Endothelial cell (in vitro differentiated cells): ENCODE measurements at places on chromosomes 4 and X. TPM values are rescaled to one million over a fixed set of nuclear protein-coding genes. Genes with fewer than 3 reads are reported as not detected.

- DNase-seq, result no peak
Measured at GRCh38 chr4:168487282-168488035, 7.2 kb upstream of the DDX60L start.

DNA sequence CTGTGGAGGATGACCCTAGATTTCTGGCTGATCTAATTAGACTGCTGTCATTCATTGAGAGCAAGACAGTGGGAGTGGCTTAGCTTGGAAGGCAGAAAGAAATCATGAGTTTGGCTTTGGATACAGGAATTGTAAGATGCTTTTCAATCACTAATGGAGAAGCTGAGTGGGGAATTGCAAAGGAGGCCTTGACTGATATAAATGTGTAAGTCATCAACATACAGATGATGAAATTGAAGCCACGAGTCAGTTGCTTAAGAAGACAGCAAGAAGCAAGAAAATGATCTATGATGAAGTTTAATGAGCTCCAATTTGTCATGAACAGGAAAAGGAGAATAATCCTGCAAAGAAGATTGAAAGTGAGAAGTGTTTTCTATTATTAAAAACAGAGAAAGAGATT lies 136.7 kb upstream of the C1QTNF7 start:
- DNase-seq, result no peak

DNA sequence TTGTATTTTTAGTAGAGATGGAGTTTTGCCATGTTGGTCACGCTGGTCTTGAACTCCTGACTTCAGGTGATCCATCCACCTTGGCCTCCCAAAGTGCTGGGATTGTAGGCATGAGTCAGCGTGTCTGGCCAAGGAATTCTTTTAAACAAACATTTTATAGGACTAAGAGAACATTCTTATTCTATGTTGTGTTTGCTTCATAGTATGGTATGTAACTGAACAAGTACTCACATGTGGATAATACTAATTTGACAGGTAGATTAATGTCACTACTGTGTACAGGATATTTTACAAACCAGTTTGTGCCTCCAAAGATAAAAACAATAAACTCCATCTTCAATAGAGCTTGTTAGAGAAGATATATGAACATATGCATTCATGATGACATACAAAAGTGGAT lies 1353.4 kb downstream of the PCDH7 start:
- DNase-seq, result no peak

DNA sequence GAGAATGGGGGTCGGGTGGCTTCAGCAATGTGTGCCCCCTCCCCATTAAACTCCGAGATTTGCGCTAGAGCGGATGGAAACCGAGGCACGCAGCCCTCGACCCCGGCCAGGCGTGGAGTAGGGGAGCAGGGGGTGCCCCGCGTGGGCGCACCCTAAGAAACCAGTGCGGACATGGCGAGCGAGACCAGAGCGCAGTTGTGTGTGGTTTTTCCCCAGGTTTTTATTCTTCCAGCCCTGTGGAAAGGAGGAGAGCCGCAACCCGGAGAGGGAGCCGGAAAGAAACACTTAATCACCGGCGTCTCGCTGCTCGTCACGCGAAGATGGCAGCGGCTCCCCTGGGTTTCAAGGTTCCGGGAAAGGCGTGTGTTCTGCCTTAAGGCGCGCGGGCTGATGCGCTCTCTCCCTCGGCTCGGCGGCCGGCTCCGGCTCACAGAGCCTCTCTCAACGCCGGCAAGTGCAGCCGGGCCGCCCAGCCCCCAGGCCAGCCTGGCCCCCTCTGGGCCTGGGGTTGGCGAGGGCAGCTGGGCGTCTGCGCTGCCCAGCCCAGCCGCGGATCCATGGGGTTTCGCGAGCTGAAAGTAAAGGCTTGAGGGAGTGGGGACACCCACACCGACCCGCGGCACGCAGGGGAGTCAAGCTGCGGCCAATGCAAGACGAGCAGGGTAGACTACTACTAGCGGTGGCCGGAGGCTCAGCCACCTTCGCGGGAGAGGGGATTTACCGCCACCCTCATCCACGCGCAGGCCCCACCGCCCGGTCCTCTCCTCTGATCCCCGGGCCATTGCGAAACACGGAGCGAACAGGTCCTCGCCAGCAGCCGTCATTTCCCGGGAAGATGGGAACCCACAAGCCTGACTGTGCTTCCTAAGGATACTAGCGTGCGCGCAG lies 74.0 kb upstream of the BCOR start:
- peak; percentile 21 for DNase-seq

DNA sequence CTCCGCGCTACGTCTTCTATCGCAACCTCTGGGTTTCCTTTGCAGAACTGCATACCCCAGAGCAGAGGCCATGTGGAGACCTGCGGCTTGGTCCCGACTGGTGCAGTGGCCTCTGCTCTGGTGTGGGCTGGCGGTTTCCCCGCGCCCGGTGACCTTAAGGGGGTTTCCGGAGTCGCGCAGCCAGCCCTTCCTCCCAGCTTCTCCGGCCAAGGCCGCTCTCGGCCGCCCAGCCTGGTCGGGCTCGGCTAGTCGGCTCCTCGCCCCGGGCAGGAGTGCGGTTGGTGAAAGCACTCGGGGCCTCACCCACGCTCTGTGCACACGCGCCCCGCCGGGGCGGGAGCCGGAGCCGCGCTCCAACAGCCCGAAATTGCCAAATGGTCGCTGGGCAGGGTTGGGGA lies 84.9 kb downstream of the BCOR start:
- peak; percentile 39 for DNase-seq

- DNase-seq, result no peak
Measured at GRCh38 chr4:69836287-69836686, 23.7 kb downstream of the SULT1E1 start.

DNA sequence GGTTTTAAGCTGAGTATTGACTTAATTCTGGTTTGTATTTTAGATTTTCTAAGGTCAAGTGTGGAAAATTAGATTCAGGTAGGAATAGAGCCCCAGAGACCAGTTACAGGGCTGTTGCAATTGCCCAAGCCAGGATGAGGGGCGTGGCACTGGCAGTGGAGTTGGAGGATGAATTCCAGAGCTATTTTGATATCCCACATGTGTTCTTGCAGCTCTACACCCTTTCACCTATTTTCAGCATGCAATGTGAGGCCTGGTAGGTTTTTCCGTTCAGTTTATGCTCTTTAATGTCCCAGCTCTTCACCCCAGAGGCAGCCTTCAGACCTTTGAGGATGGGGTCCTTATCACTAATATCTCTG lies 17.9 kb upstream of the OGT start:
- no peak for DNase-seq

SORBS2 gene
- 20.0 TPM for total RNA-seq

DNA sequence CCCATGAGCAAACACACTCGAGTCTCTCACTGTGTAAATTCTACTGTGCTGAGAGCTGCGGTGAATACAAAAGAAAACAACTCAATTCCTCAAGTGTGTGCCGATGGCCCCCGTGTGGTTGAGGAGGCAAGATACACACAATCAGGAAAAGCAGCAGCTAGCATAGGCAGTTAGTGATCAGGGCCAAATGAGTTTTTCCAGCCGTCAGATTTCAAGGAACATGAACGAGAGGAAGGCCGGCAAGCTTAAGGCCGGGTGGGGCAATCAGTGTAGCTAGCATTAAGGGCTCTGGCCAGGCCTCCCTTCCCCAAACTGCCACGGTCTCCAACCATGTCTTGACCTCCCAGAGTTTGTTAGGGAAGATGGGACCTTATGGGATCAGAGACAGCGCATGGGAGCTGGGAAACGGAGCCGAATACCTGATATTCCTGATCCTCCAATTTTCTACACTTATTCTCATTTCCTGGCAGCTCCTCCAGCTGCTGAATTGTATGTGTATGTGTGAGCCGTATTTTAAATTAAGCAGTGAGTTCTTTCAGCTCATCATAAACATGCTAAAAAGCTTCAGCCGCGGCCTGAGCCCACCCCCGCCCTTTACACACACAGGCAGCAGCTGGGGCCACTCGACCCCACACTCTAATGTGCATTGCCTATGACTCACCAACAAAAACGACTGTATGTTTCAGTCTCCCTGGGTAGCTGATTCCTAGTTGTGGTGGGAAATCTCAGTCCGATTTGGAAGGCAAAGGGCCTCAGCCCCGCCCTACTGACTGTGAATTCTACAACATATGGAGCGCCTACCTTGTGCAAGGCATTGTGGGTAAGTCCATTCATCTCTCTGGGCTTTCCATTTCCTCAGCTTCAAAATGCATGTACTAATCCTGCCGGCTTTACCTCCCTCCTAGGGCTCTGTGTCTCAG lies 59.9 kb downstream of the RTL9 start:
- peak; percentile 10 for DNase-seq
